Stimulated activated CD8-positive, alpha-beta memory T cell treated with anti-CD3 and anti-CD28 coated beads, Interleukin-15, amount 100 ng/mL, for 24 hours (primary cell): ENCODE measurements at places on chromosomes 12 and 14.

DNA sequence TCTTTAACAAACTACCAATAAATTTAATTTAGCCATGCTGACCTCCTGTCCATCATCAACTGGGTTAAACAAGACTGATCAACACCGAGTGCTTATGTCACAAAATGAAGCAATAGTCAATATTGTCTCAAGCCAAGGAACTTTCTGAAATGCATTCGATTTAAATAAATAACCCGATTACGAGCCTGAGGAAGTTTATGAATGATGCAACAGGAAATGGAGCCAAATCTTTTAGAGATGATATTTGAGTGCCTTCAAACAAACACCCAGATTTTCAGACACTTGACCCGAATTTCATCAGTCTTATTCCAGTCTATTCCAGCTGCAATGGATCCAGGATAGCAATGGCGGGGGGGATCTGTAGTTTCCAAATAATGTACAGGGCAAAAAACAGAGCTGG lies 27.9 kb downstream of the FAR2 start:
- DNase-seq = no peak

DNA sequence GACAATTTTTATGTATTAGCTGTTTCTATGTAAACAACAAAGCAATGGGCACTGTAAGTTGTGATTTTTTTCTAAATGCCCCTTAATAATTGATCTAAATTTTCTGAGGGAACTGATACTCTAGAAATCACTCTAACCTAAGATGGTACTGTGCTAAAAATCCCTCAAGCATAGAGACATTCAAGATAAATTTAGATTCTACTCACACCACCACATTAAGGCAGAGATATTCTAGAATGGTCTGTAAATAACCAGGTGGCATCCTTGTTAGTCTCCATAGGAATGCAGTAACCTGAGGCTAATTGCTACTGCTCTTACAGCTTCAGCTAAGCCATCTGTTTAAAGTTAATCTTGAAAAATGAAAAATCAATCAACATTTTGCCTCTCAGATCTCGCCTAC lies 87.3 kb downstream of the SLC41A2 start:
- no peak for DNase-seq

DNA sequence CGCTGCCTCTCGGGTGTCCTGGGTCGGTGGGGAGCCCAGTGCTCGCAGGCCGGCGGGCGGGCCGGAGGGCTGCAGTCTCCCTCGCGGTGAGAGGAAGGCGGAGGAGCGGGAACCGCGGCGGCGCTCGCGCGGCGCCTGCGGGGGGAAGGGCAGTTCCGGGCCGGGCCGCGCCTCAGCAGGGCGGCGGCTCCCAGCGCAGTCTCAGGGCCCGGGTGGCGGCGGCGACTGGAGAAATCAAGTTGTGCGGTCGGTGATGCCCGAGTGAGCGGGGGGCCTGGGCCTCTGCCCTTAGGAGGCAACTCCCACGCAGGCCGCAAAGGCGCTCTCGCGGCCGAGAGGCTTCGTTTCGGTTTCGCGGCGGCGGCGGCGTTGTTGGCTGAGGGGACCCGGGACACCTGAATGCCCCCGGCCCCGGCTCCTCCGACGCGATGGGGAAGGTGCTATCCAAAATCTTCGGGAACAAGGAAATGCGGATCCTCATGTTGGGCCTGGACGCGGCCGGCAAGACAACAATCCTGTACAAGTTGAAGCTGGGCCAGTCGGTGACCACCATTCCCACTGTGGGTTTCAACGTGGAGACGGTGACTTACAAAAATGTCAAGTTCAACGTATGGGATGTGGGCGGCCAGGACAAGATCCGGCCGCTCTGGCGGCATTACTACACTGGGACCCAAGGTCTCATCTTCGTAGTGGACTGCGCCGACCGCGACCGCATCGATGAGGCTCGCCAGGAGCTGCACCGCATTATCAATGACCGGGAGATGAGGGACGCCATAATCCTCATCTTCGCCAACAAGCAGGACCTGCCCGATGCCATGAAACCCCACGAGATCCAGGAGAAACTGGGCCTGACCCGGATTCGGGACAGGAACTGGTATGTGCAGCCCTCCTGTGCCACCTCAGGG lies 679 bp downstream of the ARF6 start:
- peak; percentile 76 for DNase-seq

DNA sequence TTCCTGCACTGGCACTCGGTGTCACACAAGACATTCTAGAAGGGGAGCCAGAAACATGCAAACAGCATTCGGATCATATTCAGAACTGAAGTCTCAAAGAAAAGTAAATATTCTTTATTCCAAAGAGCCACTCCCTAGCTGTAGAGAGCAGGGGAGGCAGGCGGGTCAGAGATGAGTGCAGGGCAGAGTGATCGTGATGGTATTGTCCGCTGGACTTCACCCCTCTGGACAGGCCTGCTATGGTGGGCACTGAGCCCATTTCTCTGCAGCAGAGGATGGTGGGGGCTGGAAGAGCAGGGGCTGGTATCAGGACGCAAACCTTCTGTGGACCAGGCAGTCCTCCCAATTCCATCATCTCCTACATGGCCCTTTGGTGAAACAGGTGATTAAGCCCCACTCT lies 25.6 kb downstream of the IRF2BPL start:
- no peak for DNase-seq

DNA sequence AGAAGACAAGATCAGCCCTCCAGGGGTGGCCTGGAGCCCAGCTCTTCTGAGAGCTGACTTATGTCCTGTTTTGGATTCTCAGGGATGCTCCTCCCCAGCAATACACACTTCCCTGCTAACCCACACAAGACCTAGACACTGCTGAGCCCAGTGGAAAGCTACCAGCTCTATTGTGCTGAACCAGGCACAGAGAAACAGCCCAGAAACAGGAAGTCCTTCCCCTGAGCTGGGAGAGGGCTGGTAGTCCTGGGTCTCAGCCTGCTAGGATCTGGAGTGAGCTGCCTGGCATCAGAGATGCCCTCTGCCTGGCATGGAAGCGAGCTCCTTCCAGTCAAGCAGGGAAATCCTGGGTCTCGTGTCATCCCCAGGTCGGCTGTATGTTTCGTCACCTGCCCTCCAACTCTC lies 1.2 kb upstream of the LAG3 start:
- DNase-seq = no peak

DNA sequence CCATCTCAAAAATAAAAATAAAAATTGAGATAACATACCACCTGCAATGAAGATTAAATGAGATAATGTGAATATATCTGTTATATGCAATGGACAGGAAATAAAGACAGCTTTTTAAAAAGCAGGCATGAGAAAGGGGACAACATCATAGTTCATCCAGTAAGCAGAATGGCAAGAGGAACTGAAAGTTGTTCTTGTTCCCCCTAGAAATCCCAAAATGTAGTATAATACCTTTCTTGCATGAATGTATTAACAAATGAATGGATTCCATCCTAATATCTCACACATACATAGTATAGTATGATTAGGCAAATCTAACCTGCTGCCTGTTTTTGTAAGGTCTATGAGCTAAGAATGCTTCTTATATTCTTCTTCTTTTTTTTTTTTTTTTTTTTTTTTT lies 31.4 kb downstream of the FGD6 start:
- no peak for DNase-seq

- DNase-seq = no peak
Measured at GRCh38 chr14:51490205-51490604, 161.5 kb upstream of the FRMD6 start.

- DNase-seq = no peak
Measured at GRCh38 chr12:114668151-114668885, 15.7 kb downstream of the TBX3 start.

DNA sequence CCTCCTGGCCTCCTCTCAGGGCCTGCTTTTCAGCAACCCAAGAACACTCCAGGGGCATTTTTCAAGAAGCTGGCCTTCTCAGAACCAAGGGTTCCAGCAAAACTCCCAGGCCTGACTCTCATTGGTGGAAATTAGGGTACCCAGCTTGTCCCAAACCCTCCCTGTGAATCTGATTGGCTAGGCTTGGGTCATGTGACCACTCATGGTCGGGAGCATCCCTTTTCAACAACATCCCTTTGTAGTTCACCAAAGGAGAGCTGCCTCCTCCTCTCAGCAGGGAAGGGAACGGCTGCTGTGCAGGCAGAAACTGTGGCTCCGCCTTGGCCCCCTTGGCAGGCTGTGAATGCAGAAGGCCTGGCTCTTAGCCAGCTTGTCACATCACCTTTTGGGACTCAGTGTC lies 94.5 kb downstream of the AACS start:
- no peak for DNase-seq

DNA sequence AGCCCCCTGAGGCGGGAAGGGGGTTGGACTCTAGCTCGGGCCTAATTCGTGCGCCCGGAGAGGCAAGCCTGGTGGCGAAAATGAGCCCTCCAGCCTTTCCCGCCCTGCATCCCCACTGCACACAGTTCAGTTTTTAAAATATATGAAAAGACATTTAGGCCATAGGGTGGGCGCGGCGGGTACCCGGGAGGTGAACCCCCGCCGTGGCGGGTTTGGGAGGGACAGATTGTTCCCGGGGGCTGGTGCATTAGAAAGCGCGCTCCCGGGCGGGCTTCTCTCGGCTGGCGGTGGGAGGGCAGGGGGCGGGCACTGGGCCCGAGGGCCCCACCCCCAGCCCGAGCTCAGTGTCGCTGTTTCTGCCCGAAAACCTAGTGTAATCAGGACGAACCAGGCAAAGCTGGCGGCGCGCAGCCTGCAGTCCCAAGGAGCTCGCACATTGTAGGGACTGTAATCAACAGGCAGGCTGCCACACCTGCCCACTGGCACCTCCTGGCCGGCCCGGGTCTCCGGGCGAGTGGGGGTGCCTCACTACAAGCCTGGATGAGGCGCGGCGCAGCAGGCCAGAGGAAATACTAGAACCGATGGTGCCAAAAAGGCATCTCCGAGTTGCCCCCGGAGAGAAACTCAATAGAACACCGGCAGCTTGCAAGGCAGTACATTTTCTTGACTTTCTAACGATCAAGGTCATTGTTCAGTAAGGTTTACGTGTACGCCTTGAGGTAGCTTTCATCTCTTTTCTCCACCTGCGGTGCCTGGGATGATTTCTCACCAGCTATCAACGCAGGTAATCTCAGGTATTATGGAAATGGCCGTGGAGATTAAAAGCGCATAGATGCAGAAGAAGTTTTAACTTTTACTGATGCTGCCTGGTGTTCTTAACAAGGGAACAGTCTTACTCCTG lies 764 bp upstream of the SPTB start:
- DNase-seq = peak; percentile 17

DNA sequence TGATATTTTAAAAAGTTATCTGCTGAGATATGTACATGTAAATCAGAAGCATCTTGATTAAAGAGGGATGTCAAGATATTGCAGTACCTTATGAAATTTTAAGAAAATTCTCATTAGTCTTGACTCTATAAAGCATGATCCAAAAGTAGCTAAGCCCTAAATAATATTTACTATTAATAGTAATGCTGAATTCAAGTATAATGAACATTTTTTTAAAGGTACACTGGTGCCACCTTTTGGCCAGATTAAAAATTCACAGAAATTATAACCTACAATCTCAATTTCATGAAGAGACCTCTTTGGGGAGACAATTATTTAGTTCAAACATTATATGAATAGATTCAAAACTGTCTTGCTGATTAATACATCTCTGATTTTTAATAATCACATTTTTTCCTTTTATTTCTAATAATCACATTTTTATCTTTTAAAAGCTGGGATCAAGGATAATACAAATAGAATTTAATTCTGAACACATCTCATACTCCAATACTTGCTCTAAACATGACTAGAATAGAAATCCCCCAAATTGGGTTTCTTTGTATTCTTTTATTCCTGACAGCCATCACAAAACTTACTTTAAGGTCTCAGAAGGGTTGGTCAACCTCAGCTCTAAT lies 13.4 kb downstream of the AKAP5 start:
- no peak for DNase-seq

DNA sequence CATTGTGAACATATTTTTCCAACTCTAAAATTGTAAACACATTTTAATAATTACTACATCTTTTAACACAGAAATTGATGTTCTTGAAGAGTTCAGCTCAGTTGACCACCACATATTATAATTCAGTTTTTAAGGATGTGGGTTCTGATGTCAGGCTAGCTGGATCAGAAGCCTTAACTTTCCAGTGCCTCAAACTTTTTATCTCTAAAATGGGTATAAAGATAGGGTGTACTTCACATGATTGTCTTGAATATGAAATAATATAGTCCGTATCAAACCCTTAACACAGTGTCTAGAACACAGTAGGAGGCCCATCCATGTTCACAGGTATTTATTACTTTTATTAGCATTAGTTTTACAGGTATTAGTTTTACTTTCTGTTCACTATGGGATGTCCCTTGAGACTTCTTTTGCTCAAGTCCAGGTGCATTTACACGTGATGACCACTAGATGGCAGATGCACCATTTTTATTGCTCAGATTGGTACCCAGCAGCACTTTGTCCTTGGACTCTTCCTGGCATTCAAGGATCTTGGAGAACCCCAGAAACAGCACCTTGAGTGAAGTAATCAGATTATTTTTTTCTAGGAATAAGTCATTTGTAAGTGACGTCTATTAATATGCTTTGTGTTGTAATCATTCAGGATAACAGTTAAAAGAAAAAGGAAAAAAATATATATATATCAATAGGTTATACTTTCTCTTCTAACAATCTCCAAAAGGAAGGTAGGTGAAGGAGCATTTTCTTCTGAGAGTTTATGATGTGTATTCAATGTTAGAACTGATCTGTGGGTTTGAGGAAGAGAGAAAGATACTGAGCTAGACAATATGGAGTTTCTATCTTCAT lies 580.2 kb downstream of the ETNK1 start:
- DNase-seq = no peak

DNA sequence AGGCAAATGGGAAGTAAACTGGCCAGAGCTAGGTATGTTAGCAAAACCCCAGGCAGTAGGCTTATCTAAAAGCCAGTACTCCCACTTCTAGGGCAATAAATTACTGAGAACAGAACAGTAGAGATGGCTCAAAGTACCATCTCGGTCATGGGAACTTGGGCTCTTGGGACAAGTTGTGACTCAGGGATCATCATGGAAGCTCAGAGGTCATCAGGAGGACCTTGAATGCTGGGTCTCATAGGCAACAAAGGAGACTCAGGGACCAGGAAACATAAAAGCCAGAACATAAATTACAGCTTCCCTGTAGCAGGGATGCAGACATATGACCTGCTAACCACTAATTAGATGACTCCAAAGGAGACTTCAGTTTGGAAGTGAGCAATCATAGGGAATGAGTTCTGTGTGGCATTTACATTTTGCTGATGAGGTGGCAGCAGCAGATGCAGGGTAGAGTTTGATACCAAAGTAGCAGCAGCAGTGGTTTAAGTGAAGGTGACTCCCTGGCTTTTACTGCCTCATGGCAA lies 97.6 kb upstream of the SCAF11 start:
- DNase-seq = no peak

DNA sequence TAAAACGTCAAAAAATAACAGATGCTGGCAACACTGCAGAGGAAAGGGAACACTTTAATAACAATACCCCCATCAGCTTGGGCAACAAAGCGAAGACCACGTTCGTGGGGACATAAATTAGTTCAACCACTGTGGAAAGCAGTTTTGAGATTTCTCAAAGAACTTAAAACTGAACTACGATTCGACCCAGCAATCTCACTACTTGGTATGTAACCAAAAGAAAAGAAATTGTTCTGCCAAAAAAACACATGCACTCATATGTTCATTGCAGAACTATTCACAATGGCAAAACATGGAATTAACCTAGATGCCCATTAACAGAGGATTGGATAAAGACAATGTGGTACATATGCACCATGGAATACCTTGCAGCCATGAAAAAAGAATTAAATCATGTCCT lies 81.2 kb upstream of the RAP1B start:
- DNase-seq = no peak

GRCh38 chr12:5577741-5578140 lies 145.8 kb downstream of the NTF3 start:
- DNase-seq = no peak

GRCh38 chr12:53324113-53324778 lies 2.8 kb upstream of the AAAS start:
- no peak for DNase-seq
